ENCODE measurements at places on chromosomes 1 and 21. TPM values are rescaled to one million over a fixed set of nuclear protein-coding genes. Genes with fewer than 3 reads are reported as not detected.

The CRYBG2 gene
- total RNA-seq = 0.90 TPM

The FOXO6 gene
- total RNA-seq = 0.49 TPM

The IFI44 gene
- total RNA-seq = 0.30 TPM

The NGF gene
- total RNA-seq = 2.2 TPM

The TXNDC12 gene
- total RNA-seq = 31.2 TPM

The ITGB3BP gene
- 15.2 TPM for total RNA-seq

The SLAMF1 gene
- total RNA-seq = not detected

The NEGR1 gene
- total RNA-seq = not detected

The LDLRAD1 gene
- not detected for total RNA-seq

The HUNK gene
- 1.2 TPM for total RNA-seq

The GLIS1 gene
- not detected for total RNA-seq

The FAM78B gene
- total RNA-seq = 0.31 TPM

The IL20 gene
- not detected for total RNA-seq

The TMPRSS3 gene
- total RNA-seq = 0.21 TPM

The LRRC71 gene
- total RNA-seq = 0.24 TPM

The HTR6 gene
- 0.18 TPM for total RNA-seq

The CSF3R gene
- not detected for total RNA-seq

The THEM5 gene
- not detected for total RNA-seq

The CFHR2 gene
- not detected for total RNA-seq

The GUCA2B gene
- total RNA-seq = not detected

The AK5 gene
- total RNA-seq = 5.8 TPM

The GUCA2A gene
- not detected for total RNA-seq

The PROK1 gene
- not detected for total RNA-seq

The CFHR3 gene
- total RNA-seq = 0.32 TPM

The FALEC gene
- total RNA-seq = not detected

The CADM3 gene
- total RNA-seq = 0.09 TPM

The RHBDL2 gene
- 2.3 TPM for total RNA-seq

The MSH4 gene
- total RNA-seq = not detected

The APCS gene
- total RNA-seq = not detected

The GPA33 gene
- total RNA-seq = not detected

The GPR25 gene
- not detected for total RNA-seq

The RCSD1 gene
- total RNA-seq = not detected

The FAM110D gene
- 0.05 TPM for total RNA-seq

The BLACAT1 gene
- total RNA-seq = not detected

The APOBEC4 gene
- total RNA-seq = not detected

The ZSWIM5 gene
- total RNA-seq = 0.53 TPM

The TRAPPC3 gene
- total RNA-seq = 73.5 TPM

The AMY1A gene
- not detected for total RNA-seq

The TMOD4 gene
- total RNA-seq = not detected

The ARHGAP30 gene
- 0.07 TPM for total RNA-seq

The BLZF1 gene
- total RNA-seq = 29.3 TPM

The NEXN gene
- total RNA-seq = 7.0 TPM

The PLEKHA6 gene
- 21.5 TPM for total RNA-seq

The TTC39A gene
- 1.2 TPM for total RNA-seq

The OR6N1 gene
- not detected for total RNA-seq

The CTSS gene
- total RNA-seq = 18.4 TPM

The AKNAD1 gene
- total RNA-seq = 1.2 TPM

The TENT5C gene
- 0.07 TPM for total RNA-seq

The EXOSC10 gene
- total RNA-seq = 36.9 TPM

The AGTRAP gene
- total RNA-seq = 99.1 TPM

The OR2T35 gene
- not detected for total RNA-seq

The SMPDL3B gene
- 1.1 TPM for total RNA-seq

The PRAMEF12 gene
- total RNA-seq = not detected
